Peyer's patch (tissue), 4 donors: ENCODE measurements at places on chromosomes 3 and 15.

GRCh38 chr15:86863226-86863915 lies 783.7 kb downstream of the AGBL1 start:
- DNase-seq, result no peak

DNA sequence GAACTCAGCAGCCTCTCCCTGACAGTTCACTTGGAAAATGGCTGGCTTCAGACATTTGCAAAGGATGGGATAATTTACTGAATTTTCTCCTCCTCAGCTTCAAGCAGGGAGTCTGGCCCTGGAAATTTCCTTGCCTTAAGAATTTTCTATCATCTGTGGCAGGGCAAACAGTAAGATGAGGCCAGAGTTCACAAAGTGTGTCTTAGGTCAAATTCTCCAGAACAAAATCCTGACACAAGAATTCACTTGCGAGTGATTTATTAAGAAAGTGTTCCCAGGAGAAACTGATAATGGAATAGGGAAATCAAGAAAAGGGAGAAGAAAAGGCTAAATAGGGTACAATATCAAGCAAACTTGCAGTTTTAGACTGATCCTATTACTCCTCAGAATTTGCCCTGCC lies 55.3 kb downstream of the SNTN start:
- DNase-seq, result no peak

GRCh38 chr3:4778740-4779139 lies 200.5 kb upstream of the BHLHE40 start:
- DNase-seq, result no peak

GRCh38 chr3:13088028-13089006 lies 15.1 kb upstream of the IQSEC1 start:
- DNase-seq, result peak; percentile 82

- DNase-seq, result no peak
These were observed 384.3 kb upstream of the NR2F2 start for GRCh38 chr15:95946241-95946640.
